T-helper 1 cell (primary cell): ENCODE measurements at places on chromosomes 5 and 9.

DNA sequence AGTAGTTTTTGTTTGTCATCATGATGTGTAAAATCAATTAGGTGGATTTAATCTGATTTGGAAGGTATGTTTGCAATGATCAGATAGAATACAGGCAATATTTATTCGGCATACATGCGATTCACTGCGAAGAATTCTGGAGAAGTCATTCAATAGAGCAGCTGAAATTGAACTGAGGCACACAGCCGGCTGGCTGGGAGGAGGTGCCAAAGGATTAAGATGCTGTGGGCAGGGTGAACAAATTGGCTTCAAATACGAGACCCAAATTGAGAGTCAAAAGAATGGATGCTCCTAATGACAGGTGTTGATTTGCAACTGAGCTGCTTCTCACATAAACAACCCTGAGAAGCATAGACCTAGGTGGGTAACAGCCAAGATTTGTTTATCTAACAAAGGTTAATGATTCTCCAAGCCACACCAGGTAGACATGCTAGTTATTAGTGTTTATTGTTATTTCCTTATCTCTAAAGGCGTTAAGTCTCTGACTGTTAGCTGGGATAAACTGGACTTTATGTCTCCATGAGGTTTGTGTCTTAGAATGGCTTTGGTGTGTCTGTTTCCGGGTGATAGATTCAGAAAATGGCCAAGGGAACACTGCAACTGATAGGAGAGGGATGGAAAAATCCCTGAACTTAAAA, 55.3 kb upstream of the CLINT1 start:
- no peak for DNase-seq

DNA sequence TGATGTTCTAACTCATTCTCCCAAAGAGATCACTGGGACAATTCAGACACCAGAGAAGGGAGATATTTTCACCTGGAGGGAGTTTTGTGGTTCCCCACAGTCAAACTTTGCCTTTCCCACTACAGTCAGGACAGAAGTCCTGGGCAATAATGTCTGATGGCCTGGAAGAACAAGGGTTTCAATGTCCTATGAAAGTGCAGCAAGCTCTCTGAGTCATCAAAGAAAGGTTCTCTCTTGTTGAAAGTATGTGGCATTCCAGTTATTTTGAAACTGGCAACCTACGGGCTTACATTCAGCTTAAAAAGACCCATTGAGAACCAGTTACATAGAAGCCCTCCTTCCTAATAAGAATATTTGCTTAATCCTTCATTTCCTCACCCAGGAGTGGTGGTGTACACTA, 103.9 kb downstream of the INSYN2B start:
- no peak for DNase-seq

GRCh38 chr5:9932770-9933169, 302.6 kb upstream of the TAS2R1 start:
- no peak for DNase-seq

- DNase-seq, result no peak
Measured at GRCh38 chr5:97004423-97005060, 68.7 kb downstream of the LNPEP start.

DNA sequence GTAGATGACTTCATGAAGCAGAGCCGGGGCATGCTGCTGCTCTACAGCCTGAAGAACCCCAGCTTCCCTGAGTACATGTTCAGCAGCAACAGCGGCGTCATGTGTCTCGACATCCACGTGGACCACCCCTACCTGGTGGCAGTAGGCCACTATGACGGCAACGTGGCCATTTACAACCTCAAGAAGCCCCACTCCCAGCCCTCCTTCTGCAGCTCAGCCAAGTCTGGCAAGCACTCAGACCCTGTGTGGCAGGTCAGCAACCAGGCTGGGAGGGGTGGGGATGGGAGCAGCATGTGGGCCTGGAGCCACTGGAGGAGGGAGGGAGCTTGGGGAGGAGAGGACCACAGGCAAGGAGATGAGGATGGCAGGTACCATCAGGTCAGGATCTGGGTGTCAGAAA, 16.2 kb downstream of the ENHO start:
- no peak for DNase-seq

DNA sequence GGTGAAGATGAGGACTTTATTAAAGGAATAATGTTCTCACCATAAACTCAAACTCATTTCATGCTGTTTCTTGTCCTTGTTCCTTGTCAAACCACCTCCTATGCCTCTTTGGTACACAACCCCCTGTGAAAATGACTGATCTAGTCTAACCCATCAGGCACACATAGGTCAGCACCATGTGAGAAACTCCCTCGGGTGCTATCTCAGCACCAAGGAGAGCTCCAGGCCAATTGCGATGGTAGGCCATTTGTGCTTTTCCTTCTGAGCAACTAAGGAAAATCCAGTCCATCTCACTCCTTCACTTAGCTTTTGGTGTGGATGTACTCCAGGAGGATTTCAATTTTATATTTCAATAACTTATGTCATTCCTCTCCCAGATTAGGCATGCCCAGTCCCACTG, 199.8 kb downstream of the ZNF608 start:
- no peak for DNase-seq

- DNase-seq, result no peak
Measured at GRCh38 chr5:157713830-157714595, 17.2 kb upstream of the THG1L start.

GRCh38 chr9:101795147-101795546, 56.7 kb upstream of the GRIN3A start:
- no peak for DNase-seq

DNA sequence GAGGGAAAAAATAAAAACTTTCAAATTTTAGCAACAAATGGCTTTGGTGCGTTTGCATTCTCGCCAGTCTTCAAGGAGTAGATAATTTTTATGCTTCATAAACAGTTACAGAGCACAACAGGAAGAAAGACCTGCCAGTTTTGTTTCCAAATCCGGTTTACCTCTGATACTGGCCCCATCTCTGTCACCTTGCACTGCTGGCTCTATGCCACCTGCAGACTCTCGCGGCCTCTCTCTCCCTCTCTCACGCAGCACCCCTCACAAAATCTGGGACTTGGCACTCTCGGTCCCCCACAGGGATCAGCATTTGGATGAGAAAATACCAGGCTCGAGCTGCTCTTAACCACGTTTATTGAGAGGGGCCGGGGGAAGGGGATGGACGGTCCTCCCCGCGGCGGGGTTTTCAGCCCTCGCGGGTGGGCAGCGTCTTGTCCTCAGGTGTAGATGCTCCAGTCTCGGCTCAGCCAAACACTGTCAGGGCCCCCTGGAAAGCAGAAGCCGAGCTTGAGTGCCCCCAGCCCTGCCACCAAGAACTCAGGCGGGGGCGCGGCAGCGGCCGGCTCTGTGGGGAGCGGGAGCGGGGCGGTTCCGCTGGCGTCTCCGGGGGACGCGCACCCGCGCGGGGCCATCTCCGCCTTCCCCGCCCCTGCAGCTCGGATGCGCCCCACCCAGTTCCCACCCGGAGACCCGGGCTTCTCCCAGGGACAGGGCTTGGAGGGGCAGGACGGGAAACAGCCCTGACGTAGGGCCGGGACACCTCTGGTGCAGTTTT, 1.3 kb downstream of the SCGB3A1 start:
- DNase-seq, result no peak

- DNase-seq, result no peak
Measured at GRCh38 chr5:171538681-171539080, 119.2 kb downstream of the FGF18 start.

DNA sequence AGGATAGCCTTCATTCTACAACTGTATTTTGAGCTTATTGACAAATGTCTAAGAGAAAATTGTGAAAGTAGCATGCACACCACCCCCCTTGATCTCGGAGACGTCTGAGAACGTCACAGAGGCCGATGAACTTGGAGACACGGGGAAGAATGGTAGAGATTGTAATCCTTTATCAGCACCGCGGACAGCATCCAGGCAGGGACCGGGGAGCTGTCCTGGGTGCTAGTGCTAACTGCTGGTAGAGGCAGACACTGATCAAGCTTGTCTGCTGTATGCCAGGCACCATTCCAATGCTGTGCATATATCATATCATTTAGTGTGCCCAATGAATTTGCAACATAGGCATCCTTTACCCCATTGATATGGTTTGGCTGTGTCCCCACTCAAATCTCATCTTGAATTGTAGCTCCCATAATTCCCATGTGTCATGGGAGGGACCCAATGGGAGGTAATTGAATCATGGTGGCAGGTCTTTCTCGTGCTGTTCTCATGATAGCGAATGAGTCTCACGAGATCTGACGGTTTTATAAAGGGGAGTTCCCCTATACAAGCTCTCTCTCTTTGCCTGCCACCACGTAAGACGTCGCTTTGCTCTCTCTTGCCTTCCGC, 98.8 kb downstream of the LHX2 start:
- peak; percentile 14 for DNase-seq

GRCh38 chr9:115694991-115695390, 458.6 kb upstream of the PAPPA start:
- DNase-seq, result no peak

DNA sequence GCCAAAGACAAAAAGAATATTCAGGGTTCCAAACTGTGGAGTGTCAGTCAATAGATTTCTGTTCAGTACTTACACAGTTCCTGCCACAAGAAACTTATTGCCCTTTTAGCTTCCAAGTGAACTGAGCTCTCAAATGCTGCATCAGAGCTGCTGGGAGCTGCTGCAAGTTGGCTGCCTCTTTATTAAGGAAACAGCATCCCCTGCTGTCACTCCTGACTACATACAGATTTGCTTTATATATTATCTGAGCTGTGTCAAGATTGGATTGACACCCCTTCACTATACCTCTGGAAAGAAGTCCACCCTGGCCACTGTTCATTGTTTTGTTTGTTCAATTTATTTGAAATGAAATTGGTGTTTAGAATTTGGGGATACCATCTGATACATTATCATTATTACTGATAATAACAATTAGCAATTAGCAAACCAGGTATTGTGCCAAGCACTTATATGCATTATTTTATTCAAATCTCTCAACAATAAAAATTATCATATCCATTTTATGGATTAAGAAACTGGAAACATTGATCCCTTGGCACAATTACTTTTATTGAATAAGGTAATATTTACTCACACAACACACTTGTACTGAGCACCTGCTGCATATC, 16.4 kb upstream of the C5orf58 start:
- DNase-seq, result no peak

DNA sequence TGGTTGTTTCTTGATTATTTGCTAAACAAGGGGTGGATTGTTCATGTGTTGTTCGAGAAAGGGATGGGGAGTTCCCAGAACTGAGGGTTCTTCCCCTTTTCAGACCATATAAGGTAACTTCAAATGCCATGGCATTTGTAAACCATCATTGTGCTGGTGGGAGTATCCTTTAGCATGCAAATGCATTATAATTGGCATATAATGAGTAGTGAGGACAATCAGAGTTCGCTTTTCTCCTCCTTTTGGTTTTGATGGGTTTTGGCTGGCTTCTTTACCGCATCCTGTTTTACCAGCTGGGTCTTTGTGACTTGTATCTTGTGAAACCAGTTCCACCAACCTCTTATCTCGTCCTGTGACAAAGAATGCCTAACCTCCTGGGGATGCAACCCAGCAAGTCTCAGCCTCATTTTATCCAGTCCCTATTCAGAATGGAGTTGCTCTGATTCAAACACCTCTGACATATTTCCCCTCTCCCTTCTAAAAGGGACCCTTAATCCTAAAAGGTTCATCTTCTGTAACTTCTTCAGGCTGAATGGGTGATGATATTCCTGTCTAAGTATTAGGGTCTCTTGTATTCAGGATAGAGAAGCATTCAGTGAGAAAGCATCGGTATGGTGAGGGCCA, 8.7 kb upstream of the FBN2 start:
- DNase-seq, result no peak

DNA sequence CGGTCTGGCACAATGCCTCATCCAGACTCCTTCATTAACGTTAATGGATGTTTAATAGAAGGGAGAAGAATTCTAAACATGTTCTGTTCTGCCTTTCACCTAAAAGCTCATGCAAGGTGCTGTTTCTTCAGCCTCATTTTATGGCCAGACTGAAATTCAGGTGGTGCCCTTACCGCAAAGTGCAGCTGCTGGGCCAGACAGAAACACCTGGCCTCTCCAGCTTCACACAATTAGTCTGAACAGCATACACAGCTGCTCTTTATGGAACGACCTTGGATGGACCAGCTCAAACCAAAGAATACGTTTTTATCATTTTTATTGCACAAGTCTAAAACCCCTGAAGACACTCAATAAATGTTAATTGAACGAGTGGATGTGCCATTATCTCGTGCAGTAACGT, 4.6 kb downstream of the SNCAIP start:
- DNase-seq, result no peak

- DNase-seq, result no peak
Measured at GRCh38 chr9:112858625-112859147, 32.0 kb downstream of the SLC46A2 start.

- DNase-seq, result no peak
Measured at GRCh38 chr9:94981723-94982090, 255.2 kb downstream of the AOPEP start.

DNA sequence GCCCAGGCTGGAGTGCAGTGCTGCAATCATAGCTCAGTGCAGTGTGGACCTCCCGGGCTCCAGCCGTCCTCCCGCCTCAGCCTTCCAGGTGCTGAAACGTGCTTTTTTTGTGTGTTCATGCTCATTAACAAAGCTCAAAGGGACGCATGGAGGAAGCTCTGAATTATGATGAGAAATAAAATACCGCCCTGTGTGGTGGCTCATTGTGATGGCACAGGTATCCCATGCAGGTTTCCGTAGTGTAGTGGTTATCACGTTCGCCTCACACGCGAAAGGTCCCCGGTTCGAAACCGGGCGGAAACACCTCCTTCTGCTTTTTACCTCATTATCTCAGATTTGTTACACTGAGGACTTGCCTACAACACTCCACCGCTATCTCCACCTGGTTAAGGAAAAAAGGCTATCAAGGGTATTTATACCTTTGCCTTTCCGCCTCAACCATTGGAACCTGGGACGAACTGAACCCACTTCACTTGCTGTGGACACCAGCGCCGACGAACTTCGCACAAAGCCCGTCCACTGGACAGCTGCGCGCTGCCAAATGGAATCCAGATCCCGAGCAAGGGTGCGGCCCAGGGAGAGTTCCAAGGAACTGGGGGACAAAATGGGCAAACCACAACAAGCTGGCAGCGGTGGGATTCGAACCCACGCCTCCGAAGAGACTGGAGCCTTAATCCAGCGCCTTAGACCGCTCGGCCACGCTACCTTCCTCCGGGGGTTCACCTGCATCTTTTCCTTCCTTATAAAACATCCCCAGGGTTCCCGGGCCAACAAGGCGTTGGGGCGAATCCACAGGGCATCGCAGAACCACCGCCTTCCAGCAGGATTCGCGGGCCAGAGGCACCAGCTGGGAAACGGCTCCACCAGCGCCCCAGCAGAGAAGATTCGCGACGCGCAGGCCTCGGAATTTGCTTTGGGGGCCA, 26.3 kb downstream of the OR2V2 start:
- no peak for DNase-seq

- DNase-seq, result no peak
Measured at GRCh38 chr5:146284016-146284415, 54.6 kb upstream of the POU4F3 start.

DNA sequence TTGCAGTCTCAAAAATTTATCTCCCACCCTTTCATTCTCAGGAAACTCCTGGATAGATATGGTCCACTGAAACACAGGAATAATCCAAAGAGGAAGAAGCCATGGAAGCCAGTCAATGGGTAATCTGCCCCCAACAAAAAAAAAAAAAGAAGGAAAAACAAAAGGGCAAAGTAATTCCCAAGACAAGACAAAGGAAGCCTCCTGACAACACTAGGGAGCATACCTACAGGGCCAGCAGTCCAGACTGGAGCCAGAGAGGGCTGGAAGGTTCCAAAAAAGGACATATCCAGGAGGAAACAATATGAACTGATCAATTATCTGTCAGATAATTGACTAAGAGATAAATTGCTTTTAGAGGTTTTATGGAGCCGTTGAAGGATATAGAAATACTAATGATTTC, 12.9 kb downstream of the FNIP1 start:
- DNase-seq, result no peak
